IMR-90 (cell line): ENCODE measurements at places on chromosomes 2 and 18. TPM values are rescaled to one million over a fixed set of nuclear protein-coding genes. Genes with fewer than 3 reads are reported as not detected.

Gene SLC14A1
- total RNA-seq, result 21.7 and 31.9 TPM in 2 replicates

DNA sequence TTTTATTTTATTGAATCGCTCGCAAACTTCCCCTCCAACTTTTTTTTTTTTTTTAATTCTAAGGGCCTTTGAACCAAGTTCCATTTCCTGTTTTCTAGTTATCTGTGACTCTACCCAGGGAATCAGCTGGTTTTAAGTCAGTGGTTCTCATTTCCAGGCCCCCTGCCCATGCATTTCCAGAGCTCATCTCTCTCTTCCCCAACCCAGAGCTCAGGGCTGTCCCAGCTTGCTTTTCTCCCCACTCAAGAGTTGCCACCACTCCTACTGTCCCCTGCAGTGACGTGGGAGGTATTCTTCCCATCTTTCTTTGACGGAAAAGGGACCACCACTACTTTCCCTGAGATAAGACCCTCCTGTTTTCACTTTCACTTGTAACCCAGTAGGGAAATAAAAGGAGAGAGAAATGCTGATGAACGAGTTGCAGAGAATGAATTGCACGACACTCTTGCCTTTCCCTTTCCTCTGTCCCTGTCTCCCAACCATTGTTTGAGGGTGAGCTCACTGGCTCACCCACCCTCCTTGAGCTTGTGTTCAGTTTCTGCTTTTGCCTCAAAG, 42.1 kb downstream of the TET3 start:
- H3K27me3 ChIP-seq, result no peaks in the 10 kb centered on the region
- H3K4me1 ChIP-seq, result peaks cover 2% of the 10 kb centered on the region; the same call in 1 of the 2 replicates
- DNase-seq, result no peak
- no peaks in the 10 kb centered on the region; the same call in 1 of the 2 replicates for H3K36me3 ChIP-seq
- H3K4me3 ChIP-seq, result no peak overlapping the region

DNA sequence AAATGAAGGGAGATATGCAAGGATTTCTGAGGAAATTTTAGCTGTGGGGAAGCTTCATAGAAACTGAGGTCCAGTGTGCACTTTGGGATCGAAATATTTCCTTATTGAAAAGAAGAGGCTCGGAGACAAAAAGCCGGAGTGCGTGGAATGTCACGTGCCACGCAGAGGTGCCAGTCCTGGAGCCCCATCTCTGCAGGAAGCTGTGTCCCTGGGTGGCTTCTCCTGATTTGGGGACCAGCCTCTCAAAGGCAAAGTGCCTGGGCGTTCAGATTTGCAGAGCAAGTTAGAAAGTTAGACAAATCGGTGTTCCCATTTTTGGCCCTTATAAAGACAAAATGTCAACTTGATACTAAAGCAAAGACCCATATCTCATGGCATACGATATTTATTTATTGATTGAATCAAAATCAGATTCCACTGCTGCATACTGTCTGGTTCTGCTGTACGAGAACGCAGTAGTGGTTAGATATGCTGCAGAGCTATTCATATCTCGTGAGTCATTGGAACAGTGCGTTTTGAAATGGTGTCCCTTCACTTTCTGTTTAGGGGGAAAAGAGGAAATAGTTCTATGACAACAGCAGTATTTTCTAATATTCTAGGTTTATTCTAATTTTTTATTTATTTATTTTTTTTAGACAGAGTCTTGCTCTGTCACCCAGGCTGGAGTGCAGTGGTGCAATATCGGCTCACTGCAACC, 9.1 kb upstream of the ATG16L1 start:
- H3K36me3 ChIP-seq, result no peaks in the 10 kb centered on the region
- H3K27me3 ChIP-seq, result peaks cover 8% of the 10 kb centered on the region; the same call in 1 of the 2 replicates
- no peaks in the 10 kb centered on the region for H3K4me1 ChIP-seq
- no peak overlapping the region for H3K27ac ChIP-seq
- no peak overlapping the region for H3K4me3 ChIP-seq

DNA sequence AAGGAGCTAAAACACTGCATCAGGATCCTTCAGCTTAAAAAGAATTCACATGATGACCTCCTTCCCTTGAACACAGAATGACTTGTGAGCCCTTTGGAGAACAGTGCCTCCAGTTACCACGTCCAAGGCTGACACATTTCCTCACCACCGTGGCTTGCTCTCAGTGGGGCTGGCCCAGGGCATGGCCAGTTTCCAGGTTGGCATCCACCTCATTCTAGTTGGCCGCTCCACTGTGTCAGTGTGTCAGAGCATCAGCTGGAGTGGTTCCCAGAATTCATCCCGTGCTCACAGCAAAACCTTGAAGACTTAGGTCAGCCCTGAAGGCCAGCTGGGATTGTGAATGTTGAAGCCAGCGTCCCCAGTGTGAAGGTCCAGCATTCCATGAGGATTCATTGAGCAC, 158.5 kb downstream of the INSIG2 start:
- H3K36me3 ChIP-seq, result no peaks in the 10 kb centered on the region
- DNase-seq, result no peak
- no peaks in the 10 kb centered on the region for H3K27me3 ChIP-seq
- no peak overlapping the region for H3K27ac ChIP-seq

DNA sequence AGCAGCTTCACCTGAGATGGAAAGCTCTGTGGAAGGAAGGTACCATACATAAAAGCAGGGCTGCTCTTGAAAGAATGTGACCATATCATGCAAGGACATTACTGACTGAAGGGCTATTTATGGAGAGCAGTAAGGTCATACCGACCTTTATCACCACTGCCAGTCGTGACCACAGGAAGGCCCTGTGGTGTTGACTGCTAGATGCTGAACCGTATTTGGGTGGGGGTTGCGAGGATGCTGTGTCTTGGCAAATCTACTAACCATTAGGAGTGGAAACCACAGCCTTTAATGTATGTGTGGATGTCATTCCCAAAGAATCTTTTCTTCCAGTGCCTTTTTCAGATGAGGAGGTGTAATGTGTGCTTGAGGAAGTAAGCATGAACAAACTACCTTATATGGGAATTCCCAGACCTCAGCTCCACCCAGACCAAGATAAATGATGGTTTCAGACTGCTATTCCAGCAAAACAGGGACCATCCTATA, 60.8 kb downstream of the LIMS1 start:
- peak overlapping the region; percentile 58 for H3K27ac ChIP-seq
- no peaks in the 10 kb centered on the region for H3K36me3 ChIP-seq
- peaks cover 14% of the 10 kb centered on the region for H3K4me1 ChIP-seq
- H3K27me3 ChIP-seq, result no peaks in the 10 kb centered on the region
- no peak overlapping the region for H3K4me3 ChIP-seq
